ENCODE measurements at places on chromosomes 11 and 22.

- DNase-seq: no peak
These were observed 45.2 kb downstream of the TBX1 start for GRCh38 chr22:19805821-19806212.

- no peak for DNase-seq
These were observed 1.6 kb downstream of the C1QTNF6 start for GRCh38 chr22:37186228-37186996.

- DNase-seq: no peak
These were observed 77.5 kb downstream of the PPP6R3 start for GRCh38 chr11:68538025-68538424.

- no peak for DNase-seq
These were observed 87.3 kb downstream of the KCNQ1 start for GRCh38 chr11:2531987-2532703.

DNA sequence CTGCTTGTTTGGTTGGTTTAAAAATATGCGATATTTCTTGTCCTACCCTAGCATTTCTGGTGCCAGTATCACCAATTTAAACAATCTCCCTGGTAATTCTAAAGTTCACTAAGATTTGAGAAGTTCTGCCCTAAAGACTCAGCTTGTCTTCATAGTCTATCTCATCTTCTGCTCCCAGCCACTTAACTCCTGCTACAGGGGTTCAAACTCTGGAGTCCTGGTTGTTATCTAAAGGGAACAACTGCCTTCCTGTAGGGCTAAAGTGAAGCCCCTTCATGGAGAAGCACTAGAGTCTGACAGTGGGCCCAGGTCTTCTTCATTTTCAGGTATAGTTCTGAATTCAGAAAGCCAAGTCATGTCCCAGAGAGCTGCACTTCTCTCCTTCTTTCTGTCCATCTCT lies 73.2 kb downstream of the CTNND1 start:
- DNase-seq: no peak

DNA sequence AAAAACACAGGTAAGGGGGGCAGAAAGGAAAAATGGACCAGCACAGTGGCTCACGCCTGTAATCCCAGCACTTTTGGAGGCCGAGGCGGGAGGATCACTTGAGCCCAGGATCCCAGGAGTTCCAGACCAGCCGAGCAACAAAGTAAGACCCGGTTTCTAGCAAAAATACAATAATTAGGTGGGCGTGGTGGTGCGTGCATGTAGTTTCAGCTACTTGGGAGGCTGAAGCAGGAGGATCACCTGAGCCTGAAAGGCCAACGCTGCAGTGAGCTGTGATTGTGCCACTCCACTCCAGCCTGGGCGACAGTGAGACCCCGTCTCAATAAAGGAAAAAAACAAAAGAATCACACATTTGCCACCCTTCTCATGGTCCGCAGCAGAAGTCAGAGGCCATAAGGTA lies 519.4 kb downstream of the BRD1 start:
- DNase-seq: no peak

GRCh38 chr22:37427135-37427710 lies at the start of gene ELFN2:
ELFN2 (minus strand) TSS chr22:37427479; CDS start chr22:37375534, 51,945 bp downstream.
- DNase-seq: no peak

DNA sequence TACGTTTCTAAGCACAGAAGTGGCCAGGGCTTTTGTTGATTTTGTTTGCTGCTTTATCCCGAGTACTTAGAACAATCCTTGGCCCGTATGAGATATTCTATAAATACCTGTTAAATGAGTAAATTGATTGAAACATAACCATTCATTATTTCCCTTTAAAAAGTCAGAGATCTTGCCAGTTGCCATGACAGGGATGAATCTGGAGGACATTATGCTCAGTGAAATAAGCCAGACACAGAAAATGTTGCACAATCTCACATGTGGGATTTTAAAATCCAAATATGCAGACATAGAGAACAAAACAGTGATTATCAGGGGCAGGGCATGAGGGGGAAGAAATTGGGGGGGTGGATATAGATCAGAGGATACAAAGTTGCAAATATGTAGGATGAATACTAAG lies 1240.1 kb downstream of the LRRC4C start:
- no peak for DNase-seq

DNA sequence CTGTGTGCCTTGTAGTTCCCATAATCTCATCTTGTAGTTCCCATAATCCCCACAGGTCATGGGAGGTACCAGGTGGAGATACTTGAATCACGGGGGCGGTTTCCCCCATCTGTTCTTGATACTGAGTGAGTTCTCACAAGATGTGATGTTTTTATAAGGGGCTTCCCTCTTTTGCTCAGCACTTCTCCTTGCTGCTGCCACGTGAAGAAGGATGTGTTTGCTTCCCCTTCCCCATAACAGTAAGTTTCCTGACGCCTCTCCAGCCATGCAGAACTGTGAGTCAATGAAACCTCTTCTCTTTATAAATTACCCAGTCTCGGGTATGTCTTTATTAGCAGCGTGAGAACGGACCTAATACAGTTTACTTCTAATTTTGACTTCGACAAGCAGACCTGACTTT lies 14.0 kb upstream of the SMIM38 start:
- DNase-seq: no peak

DNA sequence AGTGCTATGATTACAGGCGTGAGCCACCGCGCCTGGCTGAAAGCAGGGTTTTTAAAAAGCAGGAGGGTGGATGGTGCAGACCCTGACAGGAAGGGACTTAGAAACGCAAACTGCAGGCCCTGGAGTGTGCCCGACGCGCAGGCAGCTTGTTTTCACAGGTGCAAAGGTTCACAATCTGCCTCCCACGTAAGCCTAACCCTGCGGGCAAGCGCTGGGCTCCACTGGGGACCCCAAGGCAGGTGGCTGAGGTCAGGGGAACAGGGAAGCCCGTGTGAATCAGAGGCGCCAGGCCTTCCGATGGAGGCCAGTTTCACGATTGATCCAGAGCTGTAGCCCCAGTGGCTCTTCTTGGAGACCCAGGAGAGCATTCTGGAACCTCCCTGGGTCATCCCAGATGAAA lies 256.3 kb downstream of the BRD1 start:
- DNase-seq: no peak

GRCh38 chr22:26542831-26543230 lies 30.6 kb upstream of the TFIP11 start:
- no peak for DNase-seq

GRCh38 chr22:46145361-46145851 lies 4.9 kb upstream of the PPARA start:
- DNase-seq: no peak

DNA sequence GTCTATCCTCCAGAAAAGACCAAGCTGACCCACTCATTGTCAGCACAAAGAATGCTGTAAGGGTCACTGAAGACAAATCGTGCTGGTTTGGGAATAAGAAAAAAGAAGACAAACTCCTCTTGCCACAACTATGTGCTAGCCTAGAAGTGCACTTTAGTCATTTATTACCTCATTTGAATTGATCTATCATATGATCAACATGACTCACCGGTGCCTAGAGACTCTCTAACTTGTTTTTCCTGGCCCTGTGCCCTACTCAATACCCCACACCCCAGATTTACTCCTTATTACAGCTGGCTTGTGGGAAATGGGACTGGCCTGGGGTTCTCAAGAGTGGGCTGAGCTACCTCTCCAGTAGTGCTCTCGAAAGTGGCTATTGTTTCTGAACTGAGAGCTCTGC lies 35.9 kb upstream of the HORMAD2 start:
- no peak for DNase-seq

- no peak for DNase-seq
These were observed 8.9 kb downstream of the MTMR2 start for GRCh38 chr11:95915051-95915450.

DNA sequence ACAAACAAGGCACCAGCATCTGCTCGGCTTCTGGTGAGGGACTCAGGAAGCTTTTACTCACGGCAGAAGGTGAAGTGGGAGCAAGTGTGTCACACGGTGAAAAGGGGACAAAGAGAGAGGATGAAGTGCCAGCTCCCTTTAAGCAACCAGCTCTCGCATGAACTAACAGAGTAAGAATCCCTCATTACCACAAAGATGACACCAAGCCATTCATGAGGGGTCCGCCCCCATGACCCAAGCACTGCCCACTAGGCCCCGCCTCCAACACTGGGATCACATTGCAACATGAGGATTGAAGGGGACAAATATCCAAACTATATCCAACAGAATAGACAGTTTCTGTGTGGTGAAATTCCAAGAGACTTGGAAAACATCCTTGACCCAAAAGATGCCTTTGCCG lies 198.2 kb upstream of the POU2AF2 start:
- DNase-seq: no peak

DNA sequence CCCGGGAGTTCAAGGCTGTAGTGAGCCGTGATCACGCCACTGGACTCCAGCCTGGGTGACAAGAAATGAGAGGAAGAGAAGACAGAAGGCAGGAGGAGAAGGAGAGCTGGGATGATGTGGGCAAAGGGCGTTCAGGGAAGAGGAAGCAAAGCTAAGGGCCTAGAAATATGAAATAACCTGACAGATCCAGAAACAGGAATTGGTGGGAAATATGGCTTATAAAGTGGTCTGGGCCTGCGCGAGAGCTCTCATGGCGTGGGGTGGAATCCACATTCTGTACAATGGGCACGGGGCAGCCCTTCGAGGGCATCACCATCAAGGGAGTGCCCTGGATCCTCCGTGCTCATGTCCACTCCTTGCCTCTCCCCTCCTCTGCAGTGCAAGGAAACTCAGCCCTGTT lies 46.8 kb upstream of the RASSF10 start:
- DNase-seq: no peak

GRCh38 chr22:31085928-31086327 lies 4.8 kb downstream of the SMTN start:
- no peak for DNase-seq

DNA sequence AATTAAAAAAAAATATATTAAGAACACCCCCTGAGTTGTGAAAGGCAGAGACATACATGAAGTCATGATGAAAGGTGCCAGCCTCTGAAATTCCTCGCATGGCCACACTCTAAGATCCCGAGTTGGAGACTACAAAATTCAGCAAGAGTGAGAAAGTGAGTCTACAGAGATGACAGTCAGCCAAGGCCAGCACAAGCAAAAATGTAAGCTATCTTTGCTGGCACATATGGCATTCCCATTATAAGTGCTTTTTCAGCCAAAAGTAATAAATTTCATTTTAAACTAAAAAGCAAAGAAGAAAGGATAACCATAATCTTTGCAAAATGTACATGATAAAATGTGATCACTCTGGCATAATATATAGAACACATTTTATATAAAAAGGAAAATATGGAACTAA lies 40.6 kb downstream of the FANCF start:
- DNase-seq: no peak

GRCh38 chr11:9461760-9462134 lies 935 bp downstream of the ZNF143 start:
- DNase-seq: no peak

DNA sequence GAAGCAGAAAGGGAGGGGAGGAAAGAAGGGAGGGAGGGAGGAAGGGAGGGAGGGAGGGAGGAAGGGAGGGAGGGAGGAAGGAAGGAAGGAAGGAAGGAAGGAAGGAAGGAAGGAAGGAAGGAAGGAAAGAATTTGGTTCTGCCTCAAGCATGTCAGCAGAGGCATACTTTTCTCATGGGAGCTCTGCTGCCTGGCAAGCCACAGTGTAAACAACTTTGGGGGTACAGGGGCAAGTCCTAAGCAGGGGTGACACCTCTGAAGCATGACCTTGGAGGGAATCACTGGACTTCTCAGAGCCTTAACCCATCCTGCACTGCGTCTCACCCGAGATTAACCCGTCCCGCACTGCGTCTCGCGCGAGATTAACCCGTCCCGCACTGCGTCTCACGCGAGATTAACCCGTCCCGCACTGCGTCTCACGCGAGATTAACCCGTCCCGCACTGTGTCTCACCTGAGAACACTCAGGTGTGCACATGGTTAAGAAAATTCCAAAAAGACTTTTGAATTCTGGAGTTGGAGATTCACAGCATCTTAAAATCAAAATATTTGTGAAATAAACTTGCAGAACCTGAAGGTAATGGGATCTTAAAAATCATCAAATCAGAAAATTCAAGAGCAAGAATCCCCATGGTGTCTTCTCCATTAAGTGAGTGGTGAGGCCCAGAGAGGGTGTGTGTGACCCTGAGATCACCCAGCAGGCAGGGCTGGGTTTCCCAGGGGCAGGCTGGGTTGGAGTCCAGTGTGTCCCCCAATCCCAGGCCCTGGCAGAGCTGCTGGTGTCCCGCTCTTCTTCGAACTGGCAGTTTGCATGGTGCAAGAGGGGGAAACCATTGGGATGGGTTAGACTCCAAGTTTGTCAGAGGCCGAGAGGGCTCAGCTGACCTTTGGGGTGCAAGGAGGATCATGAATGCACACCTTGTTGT lies 190.4 kb downstream of the MN1 start:
- no peak for DNase-seq

All from stimulated activated CD4-positive, alpha-beta T cell treated with anti-CD3 and anti-CD28 coated beads, Interleukin-12 subunit alpha, Interleukin-12 subunit beta, amount 100 ng/mL, for 4 hours (primary cell).